ENCODE measurements at places on chromosomes 2 and 18. TPM values are rescaled to one million over a fixed set of nuclear protein-coding genes. Genes with fewer than 3 reads are reported as not detected.

GRCh38 chr2:192090911-192091310 lies 103.8 kb downstream of the TMEFF2 start:
- DNase-seq: no peak

DNA sequence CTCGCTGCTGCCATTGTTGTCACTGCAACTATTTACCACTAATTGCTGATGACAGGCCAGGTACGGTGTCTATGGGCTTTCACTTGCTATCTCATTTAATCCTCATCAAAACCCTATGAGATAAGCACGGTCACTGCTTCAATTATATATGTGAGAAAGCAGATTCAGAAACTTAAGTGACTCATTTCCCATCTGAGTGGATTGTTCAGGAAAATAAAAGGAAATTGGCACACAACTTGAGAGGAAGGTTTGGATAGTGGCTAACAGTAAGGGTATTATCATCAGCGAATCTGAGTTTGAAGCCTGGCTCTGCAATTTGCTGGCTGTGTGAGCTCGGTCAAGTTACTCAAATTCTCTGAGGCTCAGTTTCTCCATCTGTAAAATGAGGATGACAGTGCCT lies 196.0 kb downstream of the KCNS3 start:
- peak; percentile 58 for DNase-seq

- DNase-seq: no peak
Measured at GRCh38 chr2:208049441-208049840, 24.1 kb upstream of the PLEKHM3 start.

DNA sequence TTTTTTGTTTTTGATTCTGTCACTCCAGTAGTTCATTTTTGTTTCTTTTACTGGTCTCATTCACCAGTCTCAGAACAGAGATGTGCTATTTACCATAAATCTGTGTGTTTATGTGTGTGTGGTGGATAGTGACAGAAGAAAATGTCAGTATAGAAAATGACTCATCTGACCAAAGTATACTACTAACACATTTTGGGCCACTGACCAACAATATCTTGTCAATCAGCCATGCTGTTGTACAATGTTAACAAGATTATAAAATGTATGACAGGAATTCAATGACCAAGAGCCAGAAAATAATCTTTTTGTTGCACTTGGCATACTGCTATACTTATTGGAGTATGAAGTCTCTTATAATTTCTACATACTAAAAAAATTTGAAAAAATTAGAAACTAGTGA lies 1081.4 kb upstream of the NRXN1 start:
- no peak for DNase-seq

ADGRF3 gene
- 0.12 TPM for total RNA-seq

TCF7L1 gene
- 0.05 TPM for total RNA-seq
